Esophagus mucosa (tissue), 1 donor: ENCODE measurements at places on chromosomes 3 and 15. TPM values are rescaled to one million over a fixed set of nuclear protein-coding genes. Genes with fewer than 3 reads are reported as not detected.

- ATAC-seq = no peak
Observed at GRCh38 chr3:63639806-63640205, 12.7 kb upstream of the SNTN start.

DNA sequence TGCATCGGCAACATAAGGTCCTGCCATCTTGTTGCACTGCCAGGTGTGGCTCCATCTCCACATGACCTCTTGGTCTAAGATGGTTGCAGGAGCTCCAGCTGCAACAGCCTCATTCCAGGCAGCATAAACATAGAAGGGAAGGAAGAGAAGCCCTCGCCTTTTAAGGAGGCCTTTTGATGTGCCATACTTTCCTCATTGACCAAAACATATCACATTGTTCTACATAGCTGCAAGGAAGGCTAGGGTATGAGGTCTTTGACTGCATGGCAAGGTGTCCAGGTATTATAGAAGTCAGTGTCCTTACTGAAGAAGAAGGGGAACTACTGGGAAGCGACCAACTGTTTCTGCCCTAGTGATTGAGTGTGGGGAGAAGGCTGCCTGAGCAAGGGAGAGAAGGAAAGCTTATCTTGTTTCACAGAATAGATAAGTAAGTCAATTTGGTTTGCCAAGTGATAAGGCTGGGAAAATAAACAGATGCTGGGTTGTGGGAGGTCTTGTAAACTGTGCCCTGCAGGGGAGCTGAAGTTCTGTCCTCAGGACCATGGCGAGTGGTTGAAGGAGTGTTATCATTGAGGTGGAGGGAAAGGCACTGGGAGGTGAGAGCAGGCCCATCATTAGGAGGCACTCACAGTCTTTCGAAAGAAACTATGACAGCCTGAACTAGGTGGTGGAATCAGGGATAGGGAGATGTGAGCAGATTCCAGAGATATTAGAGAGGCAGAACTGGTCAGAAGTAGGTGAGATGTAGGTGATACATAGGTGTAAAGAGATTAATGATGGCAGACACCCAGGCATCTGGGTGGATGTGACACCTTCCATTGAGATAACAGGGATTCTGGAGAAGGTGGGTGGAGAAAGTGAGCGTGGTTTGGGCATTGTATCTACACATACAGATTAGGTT is 93.8 kb upstream of the IGF1R start:
- no peak for ATAC-seq

DNA sequence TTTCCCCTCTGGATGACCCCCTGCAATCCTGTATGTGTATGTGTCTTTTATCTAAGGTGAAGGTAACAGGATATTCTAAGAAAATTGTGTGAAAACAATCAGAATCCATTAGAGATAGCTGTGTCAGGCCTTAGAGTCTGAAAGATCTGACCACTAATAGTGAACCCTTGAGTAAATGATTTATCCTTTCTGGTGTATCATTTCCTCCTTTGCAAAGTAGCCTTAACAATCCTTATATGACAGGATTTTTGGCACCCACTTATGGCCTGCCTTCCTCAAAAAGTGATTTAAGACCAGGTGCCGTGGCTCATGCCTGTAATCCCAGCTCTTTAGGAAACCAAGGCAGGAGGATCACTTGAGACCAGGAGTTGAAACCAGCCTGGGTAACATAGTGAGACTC is 110.2 kb downstream of the RBPMS2 start:
- ATAC-seq = no peak

GRCh38 chr15:40055576-40056293 is 16.8 kb upstream of the SRP14 start:
- peak; percentile 42 for ATAC-seq

DNA sequence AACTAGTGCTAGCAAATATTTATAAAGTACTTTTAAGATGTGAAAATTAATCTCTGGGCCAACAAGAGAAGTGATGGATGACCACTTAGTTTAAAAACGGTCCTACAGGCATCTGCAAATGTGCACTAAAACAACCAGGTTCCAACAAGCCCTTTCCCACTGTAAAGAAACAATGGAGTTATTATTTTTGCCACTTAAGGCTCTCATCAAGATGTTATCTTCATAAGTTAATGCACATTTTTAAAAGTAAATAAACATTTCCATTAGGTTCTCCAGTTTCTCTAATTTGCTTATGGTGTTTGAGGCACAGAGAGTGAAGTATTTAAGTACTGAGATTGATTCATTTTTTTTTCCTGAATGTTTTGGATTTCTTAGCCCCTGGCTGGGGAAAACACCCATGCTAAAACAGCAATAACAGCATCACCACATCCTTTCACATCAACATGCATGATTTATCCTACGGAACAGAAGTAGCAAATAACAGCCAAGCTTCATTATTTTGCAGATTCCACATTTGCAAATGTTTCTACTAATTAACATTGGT is 20.8 kb downstream of the ABI3BP start:
- no peak for ATAC-seq

GRCh38 chr3:25144430-25144829 is 283.6 kb upstream of the RARB start:
- no peak for ATAC-seq

The LSAMP gene
- total RNA-seq = 0.28 TPM

The GORASP1 gene
- total RNA-seq = 23.5 TPM

The SI gene
- not detected for total RNA-seq

The ACKR2 gene
- total RNA-seq = 1.1 TPM

The DOCK3 gene
- 0.84 TPM for total RNA-seq

The SMCO1 gene
- total RNA-seq = not detected
